ENCODE measurements at places on chromosomes 12 and 14. TPM values are rescaled to one million over a fixed set of nuclear protein-coding genes. Genes with fewer than 3 reads are reported as not detected.

DNA sequence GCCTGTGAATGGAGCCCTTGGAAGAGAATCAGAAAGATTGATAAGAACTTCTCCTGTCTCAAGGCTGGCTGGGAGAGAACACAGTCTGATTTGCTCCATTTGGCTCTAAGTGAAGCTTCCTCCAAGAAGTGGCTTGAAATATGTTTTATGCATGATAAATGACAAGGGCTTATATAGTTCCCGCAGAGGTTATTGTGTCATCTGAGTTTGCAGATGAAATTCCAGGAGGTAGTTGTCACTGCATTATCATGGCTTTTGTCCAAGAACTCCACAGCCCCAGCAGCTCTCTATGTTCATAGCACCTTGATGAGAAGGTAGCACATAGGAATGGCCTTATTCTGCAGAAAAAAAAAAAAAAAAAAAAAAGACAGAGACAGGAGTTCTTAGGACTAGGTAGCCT is 108.5 kb downstream of the DACT1 start:
- no peak for DNase-seq

PCNX4 gene
- total RNA-seq, result 52.9 TPM

- DNase-seq, result no peak
These were observed 40.1 kb upstream of the DCN start for GRCh38 chr12:91222746-91223145.

GRCh38 chr14:77593501-77593961 is 22.9 kb downstream of the SPTLC2 start:
- no peak for DNase-seq

- DNase-seq, result no peak
These were observed at the start of gene MYO1A for GRCh38 chr12:57049890-57050289. MYO1A (minus strand) TSS chr12:57050129; CDS start chr12:57048323, 1,806 bp downstream.

DNA sequence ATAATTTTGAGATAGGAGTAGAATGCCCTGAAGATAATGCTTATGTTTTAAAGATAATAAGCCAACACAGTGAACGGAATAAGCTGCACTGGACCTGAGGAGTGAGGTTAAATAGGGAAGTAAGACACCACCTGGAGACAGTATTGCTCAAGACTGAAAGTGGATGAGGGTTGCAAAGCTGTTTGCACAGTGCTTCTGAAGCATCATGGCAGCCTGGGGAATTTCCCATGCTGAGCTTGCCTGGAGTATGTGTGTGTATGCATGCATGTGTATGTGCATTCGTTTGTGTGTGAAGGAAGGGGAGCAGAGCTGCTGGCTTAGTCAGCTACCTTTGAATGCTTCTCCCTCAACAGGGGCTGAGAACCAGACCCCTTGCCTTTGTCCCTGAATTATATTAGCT is 35.8 kb downstream of the BHLHE41 start:
- no peak for DNase-seq

SLC6A13 gene
- not detected for total RNA-seq

DNA sequence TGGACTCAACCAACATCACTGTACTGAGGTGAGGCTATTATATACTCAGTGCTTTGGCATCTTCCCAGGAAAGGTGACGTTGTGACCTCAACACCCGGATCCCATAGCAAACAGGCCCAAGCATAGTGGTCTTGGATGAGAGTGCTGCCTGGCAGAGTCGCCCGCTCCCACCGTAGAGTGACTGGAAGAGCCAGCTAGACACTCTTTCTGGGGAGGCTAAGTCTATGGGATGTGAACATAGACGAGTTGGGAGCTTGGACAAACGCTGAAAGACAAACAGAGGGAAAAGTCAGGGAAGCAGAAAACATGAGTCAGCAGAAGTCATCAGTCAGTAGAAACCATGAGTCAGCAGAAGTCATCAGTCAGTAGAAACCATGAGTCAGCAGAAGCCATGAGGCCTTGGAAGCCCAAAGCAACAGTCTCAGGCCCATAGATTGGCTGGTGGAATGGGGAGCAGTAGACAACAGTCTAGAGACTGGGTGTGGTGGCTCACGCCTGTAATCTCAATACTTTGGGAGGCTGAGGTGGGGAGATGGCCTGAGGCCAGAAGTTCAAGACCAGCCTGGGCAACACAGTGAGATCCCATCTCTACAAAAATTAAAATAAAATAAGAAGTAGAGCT is 66.4 kb upstream of the MAP1LC3B2 start:
- DNase-seq, result no peak

- no peak for DNase-seq
These were observed 38.4 kb upstream of the G2E3 start for GRCh38 chr14:30520536-30520935.

DNA sequence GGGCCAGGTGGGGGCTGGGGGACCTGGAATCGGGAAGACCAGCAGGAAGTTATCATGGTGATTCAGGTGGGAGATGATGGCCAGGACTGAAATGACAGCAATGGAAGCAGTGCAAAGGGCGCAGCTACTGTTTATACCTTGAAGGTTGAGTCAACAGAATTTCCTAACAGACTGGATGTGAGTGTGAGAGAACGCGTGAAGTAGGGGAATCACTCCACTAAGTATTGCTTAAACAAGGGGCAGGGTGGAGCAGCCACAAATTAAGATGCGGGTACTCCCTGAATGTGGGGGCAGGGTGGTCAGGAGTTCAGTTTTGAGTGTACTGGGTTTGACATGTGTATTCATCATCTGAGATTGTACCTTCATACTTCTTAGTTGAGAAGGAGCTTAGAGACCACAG is 45.1 kb downstream of the MYF5 start:
- no peak for DNase-seq

GRCh38 chr12:25322918-25323531 is 72.3 kb upstream of the KRAS start:
- no peak for DNase-seq

- DNase-seq, result no peak
These were observed 338.9 kb downstream of the C12orf50 start for GRCh38 chr12:87690236-87690810.

GALNT16 gene
- 34.4 TPM for total RNA-seq

Data from chondrocyte (in vitro differentiated cells).